Effector memory CD4-positive, alpha-beta T cell (primary cell): ENCODE measurements at places on chromosomes 4 and X.

- H3K36me3 ChIP-seq, result no peaks in the 10 kb centered on the region
- H3K27ac ChIP-seq, result no peak overlapping the region
- DNase-seq, result no peak
- H3K27me3 ChIP-seq, result no peaks in the 10 kb centered on the region
These were observed 377.5 kb downstream of the KCNIP4 start for GRCh38 chr4:21571100-21571499.

- no peak overlapping the region for H3K27ac ChIP-seq
- H3K36me3 ChIP-seq, result no peaks in the 10 kb centered on the region
- peaks cover 3% of the 10 kb centered on the region for H3K4me1 ChIP-seq
These were observed 64.4 kb downstream of the HAUS3 start for GRCh38 chr4:2177443-2178093.

DNA sequence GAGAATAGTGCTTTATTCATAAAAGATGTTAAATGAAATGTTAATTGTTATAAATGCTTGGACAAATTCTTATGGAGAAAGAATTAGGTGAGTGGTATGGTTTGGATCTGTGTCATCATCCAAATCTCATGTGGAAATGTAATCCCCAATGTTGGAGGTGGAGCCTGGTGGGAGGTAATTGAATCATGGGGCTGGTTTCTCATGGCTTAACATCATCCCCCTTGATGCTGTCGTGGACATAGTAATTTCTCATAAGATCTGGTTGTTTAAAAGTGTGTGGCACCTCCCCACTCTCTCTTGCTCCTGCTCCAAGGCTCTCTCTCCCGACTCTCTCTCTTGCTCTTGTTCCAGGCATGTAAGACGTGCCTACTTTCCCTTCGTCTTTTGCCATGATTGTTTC lies 22.5 kb downstream of the GYPE start:
- no peaks in the 10 kb centered on the region for H3K36me3 ChIP-seq
- no peak overlapping the region for H3K4me3 ChIP-seq
- no peaks in the 10 kb centered on the region for H3K4me1 ChIP-seq
- no peak overlapping the region for H3K27ac ChIP-seq
- no peak for DNase-seq

DNA sequence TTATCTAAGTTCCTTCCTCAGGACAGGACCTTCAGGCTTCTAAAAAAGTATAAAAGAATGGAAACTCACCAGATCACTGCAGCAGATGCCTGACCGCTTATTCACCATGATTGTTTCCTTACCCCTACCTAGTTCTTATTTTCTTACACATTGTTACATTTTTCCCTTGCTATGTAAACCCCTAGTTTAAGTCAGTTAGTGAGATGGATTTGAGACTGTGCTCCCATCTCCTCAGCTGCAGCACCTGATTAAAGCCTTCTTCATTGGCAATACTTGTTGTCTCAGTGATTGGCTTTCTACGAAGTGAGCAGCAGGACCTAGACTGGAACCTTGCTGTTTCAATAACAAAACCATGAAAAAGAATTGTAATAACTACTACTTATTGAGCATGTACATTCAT lies 4.7 kb downstream of the SPARCL1 start:
- H3K4me1 ChIP-seq, result no peaks in the 10 kb centered on the region
- no peaks in the 10 kb centered on the region for H3K27me3 ChIP-seq
- H3K36me3 ChIP-seq, result no peaks in the 10 kb centered on the region
- no peak overlapping the region for H3K4me3 ChIP-seq

DNA sequence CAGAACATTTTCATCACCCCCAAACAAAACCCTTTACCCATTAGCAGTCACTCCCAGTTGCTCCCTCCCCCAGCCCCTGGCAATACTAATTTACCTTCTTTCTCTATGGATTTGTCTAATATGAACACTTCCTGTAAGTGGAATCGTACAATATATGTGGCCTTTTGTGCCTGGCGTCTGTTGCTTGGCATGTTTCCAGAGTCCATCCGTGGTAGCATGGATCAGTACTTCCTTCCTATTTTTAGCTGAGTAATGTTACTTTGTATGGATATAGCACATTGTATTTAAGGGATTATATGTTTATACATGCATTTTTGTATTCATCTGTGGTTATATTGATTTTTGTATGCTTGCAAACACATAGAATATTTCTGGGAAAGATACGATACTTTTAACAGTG lies 48.2 kb downstream of the PPEF1 start:
- no peak overlapping the region for H3K4me3 ChIP-seq
- DNase-seq, result no peak
- no peaks in the 10 kb centered on the region for H3K36me3 ChIP-seq
- H3K27me3 ChIP-seq, result no peaks in the 10 kb centered on the region
- H3K4me1 ChIP-seq, result no peaks in the 10 kb centered on the region

GRCh38 chr4:137967480-137968190 lies 274.5 kb downstream of the SLC7A11 start:
- no peaks in the 10 kb centered on the region for H3K36me3 ChIP-seq
- DNase-seq, result no peak
- H3K27ac ChIP-seq, result no peak overlapping the region
- no peaks in the 10 kb centered on the region for H3K4me1 ChIP-seq

GRCh38 chrX:20500171-20500865 lies 233.6 kb upstream of the RPS6KA3 start:
- H3K4me3 ChIP-seq, result no peak overlapping the region
- no peaks in the 10 kb centered on the region for H3K36me3 ChIP-seq
- no peaks in the 10 kb centered on the region for H3K27me3 ChIP-seq

DNA sequence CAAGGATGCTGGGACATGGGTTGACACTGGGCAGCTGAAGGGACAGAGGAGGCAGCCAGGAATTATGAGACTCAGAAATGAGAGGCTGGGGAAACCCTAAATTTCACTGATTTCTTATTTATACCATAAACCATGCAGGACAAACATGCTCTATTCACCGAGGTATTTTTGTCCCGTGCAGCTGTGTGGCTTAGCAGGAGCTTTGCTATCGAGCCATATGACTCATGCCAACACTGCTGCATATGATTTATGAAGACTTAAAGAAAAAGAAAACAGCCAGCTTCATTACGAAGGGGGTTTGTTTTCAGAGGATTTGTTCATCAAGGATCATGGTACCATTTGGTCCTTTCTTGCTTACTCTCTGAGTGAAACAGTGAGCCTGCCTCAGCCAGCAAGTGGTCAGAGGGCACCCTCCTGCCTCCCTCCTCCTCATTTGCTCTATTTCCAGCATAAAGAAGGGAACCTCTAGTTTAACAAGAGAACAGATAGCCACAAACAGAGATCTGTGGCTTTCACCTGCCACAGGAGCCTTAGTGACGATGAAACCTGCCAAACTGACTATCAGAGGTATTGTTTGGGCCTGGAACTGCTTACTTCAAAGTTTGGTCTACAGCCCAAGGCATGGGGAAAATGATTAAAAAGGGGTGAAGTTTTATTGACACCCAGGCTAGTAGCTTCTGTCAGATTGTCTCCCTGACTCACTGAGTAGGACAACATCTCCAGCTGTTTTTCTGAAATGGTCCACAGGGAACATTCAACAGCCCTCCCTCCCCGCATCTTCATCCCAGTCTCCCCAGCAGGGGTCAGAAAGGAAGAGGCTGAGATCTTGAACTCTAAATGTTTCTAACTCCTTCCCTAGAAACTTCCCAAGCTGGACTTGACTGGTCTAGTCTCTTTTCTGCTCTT lies 80.1 kb upstream of the MAML3 start:
- H3K36me3 ChIP-seq, result no peaks in the 10 kb centered on the region
- DNase-seq, result no peak
- H3K27me3 ChIP-seq, result no peaks in the 10 kb centered on the region
- no peak overlapping the region for H3K27ac ChIP-seq
- no peaks in the 10 kb centered on the region for H3K4me1 ChIP-seq
- no peak overlapping the region for H3K4me3 ChIP-seq

GRCh38 chr4:110994781-110995180 lies 371.9 kb upstream of the PITX2 start:
- DNase-seq, result no peak
- no peaks in the 10 kb centered on the region for H3K36me3 ChIP-seq
- H3K27me3 ChIP-seq, result no peaks in the 10 kb centered on the region
- no peaks in the 10 kb centered on the region for H3K4me1 ChIP-seq
- H3K4me3 ChIP-seq, result no peak overlapping the region
- no peak overlapping the region for H3K27ac ChIP-seq

GRCh38 chr4:37599092-37599790 lies 86.9 kb downstream of the RELL1 start:
- no peaks in the 10 kb centered on the region for H3K36me3 ChIP-seq
- H3K4me1 ChIP-seq, result no peaks in the 10 kb centered on the region
- H3K27ac ChIP-seq, result no peak overlapping the region
- no peak overlapping the region for H3K4me3 ChIP-seq
- no peaks in the 10 kb centered on the region for H3K27me3 ChIP-seq

- H3K4me3 ChIP-seq, result no peak overlapping the region
- H3K27ac ChIP-seq, result peak overlapping the region; percentile 78
- DNase-seq, result no peak
These were observed 56.0 kb downstream of the VGLL1 start for GRCh38 chrX:136588036-136588435.

- no peak overlapping the region for H3K4me3 ChIP-seq
- no peaks in the 10 kb centered on the region for H3K4me1 ChIP-seq
- DNase-seq, result no peak
- H3K27me3 ChIP-seq, result no peaks in the 10 kb centered on the region
- no peaks in the 10 kb centered on the region for H3K36me3 ChIP-seq
- no peak overlapping the region for H3K27ac ChIP-seq
These were observed 503.2 kb upstream of the CTSO start for GRCh38 chr4:156456830-156457229.

DNA sequence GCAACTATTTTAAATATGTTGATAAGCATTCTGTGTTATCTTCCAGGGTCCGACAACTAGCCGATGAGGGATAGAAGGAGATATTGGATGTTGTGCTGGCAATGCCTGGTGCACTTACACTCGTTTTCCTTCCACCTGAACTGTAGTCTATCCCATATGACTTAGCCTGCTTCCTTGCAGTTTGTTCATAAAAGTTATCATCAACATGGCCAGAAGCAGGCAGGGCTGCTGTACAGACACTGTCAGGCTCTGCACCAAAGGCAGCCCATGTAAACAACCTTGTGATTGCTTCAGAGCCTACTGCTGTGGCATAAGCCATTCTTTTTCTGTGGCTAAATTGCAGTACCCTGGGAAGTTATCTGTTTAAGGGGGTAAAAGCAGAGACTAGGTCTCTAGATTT lies 1.6 kb downstream of the MAPK10 start:
- H3K4me3 ChIP-seq, result no peak overlapping the region
- no peaks in the 10 kb centered on the region for H3K27me3 ChIP-seq
- DNase-seq, result no peak
- no peak overlapping the region for H3K27ac ChIP-seq
- no peaks in the 10 kb centered on the region for H3K36me3 ChIP-seq
- no peaks in the 10 kb centered on the region for H3K4me1 ChIP-seq

DNA sequence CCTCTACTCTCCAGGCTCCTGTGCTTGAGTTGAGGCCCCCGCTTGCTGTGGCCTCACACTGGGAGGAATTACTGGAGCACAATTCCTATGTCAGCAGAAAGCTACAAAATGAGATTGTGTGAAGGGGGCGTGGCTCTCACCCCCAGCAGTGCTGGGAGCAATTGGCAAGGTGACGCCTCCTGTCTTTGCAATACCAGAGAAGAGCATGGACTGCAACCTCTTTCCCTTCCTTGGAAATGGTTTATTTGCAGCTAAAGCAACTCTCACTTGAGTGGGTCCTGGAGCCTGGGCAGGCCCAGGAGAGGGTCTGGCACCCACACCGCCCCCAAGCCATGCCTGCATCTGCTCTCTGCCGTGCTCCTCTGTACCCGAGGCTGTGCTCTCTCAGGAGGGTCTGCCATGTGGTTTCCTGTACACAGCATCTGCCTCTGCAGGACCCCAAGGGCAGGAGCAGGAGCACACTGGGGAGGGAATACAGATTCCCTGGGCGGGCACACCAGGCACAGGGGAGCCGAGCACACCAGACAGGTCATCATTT lies 32.9 kb upstream of the HGFAC start:
- no peaks in the 10 kb centered on the region for H3K4me1 ChIP-seq
- no peaks in the 10 kb centered on the region for H3K27me3 ChIP-seq
- H3K4me3 ChIP-seq, result no peak overlapping the region
- no peak overlapping the region for H3K27ac ChIP-seq
- DNase-seq, result no peak

- peaks cover 7% of the 10 kb centered on the region for H3K4me1 ChIP-seq
- peak overlapping the region; percentile 37 for H3K27ac ChIP-seq
These were observed 373.6 kb downstream of the MID1IP1 start for GRCh38 chrX:39174772-39175417.

GRCh38 chr4:1898681-1899080 lies 27.5 kb downstream of the NSD2 start:
- no peak overlapping the region for H3K27ac ChIP-seq
- H3K4me3 ChIP-seq, result no peak overlapping the region
- H3K27me3 ChIP-seq, result no peaks in the 10 kb centered on the region
- peaks cover 17% of the 10 kb centered on the region for H3K36me3 ChIP-seq
- DNase-seq, result no peak

DNA sequence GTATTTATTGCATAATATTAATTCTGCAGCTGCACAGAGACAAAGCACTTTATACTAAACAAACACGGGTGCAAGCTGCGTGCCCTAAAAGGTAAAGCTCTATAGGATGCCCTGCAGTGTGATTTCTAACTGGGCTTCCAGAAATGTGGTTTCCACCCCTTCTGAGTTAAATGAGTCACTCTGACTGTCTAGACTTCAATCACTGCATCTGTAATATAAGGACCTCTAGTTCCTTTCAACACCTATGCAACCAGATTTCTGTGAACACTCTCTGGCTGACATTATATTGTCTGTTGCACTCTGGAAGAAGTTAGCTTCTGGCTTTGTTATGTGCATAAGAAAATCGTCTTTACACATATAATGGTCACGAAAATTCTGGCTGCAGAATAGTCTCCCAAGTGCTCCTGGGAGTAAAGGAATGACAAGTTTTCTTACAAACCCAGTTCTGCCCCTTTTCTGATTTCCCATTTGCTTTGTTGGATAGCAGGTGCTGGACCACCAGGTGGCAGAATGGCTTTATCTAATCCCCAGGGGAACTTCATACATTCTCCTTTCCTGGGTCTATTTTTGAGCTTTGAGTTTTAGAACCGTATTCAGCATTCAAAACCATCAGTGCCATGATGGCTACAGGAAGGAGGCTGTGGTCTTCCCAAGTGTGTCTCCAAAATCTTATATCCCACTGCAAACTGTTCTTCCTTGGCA lies 842.2 kb downstream of the STIM2 start:
- H3K4me3 ChIP-seq, result no peak overlapping the region
- no peak overlapping the region for H3K27ac ChIP-seq
- no peaks in the 10 kb centered on the region for H3K4me1 ChIP-seq
- H3K27me3 ChIP-seq, result no peaks in the 10 kb centered on the region
- DNase-seq, result no peak
- H3K36me3 ChIP-seq, result no peaks in the 10 kb centered on the region

- peaks cover 3% of the 10 kb centered on the region for H3K4me1 ChIP-seq
- H3K27me3 ChIP-seq, result no peaks in the 10 kb centered on the region
- no peak overlapping the region for H3K4me3 ChIP-seq
- DNase-seq, result no peak
These were observed 6.1 kb downstream of the TMA16 start for GRCh38 chr4:163500586-163500985.

DNA sequence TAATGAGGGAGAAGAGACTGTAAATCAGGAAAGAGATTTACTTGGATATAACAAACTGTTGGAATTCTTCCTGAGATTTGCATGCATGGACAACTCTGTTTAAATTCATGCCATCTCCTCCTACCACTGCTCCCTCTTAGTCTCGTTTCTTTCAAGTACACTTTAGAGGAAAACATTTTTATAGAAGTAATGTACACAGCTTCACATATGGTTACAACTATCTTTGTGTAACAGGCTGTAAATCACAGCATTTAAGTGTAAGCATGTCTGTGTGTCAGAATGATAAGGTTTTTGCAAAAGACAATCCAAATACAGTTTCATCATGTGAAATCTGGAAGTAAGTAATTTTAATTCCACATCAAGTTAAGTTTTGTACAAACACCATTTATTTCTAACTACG lies 21.5 kb upstream of the ENPEP start:
- H3K27ac ChIP-seq, result no peak overlapping the region
- no peak for DNase-seq
- H3K4me1 ChIP-seq, result no peaks in the 10 kb centered on the region
- H3K36me3 ChIP-seq, result no peaks in the 10 kb centered on the region
- no peaks in the 10 kb centered on the region for H3K27me3 ChIP-seq
